ENCODE measurements at places on chromosomes 12 and 14.

DNA sequence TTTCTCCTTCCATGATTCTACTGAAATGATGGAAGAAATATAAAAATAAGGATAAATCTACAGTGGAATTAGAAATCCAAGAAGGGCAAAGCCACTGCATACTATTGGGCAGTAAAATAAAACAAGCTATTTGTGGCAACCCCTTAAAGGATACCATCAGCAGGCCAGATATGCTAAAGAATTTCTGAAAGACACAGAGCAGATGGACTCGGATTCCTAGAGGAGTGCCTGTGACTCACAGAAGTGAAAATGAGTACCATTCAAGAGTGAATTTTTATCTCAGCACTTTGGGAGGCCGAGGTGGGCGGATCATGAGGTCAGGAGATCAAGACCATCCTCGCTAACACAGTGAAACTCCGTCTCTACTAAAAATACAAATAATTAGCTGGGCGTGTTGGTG, 318.1 kb downstream of the LRIG3 start:
- no peak for DNase-seq

- no peak for DNase-seq
Measured at GRCh38 chr14:97777622-97778355, 980.6 kb downstream of the VRK1 start.

- no peak for DNase-seq
Measured at GRCh38 chr12:122753319-122753650, 661 bp downstream of the DENR start.

- DNase-seq = no peak
Measured at GRCh38 chr14:97095269-97095668, 298.1 kb downstream of the VRK1 start.

- DNase-seq = no peak
Measured at GRCh38 chr14:79011091-79011919, 841.1 kb downstream of the NRXN3 start.

All from effector memory CD4-positive, alpha-beta T cell (primary cell).